Heart left ventricle (tissue), 16 donors: ENCODE measurements at places on chromosomes 12 and 14. TPM values are rescaled to one million over a fixed set of nuclear protein-coding genes. Genes with fewer than 3 reads are reported as not detected.

Gene CLEC1B
- total RNA-seq, result not detected

- H3K4me3 ChIP-seq, result no peak overlapping the region
- DNase-seq, result no peak
- H3K4me1 ChIP-seq, result no peaks in the 10 kb centered on the region
Observed at GRCh38 chr14:73811164-73811503, 40.5 kb upstream of the PTGR2 start.

DNA sequence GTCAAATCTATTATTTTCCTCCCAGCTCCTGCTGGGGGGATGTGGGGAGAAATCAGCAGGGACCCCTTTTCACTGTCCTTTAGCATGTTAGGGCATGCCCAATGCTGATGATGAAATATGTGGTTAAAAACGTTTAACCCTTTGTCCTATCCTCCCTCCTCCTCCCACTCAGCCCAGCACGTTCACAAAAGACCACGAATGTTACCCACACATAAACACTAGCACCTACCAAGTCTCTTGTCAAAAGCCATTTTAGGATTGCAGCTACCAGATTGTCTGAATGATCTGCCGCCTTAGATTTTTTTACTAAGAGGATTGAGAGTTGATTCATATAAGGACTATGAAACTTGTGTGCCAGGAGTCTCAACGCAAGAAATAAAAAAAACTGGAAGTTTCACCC is 70.4 kb downstream of the TBK1 start:
- no peaks in the 10 kb centered on the region for H3K27me3 ChIP-seq
- no peak overlapping the region for H3K27ac ChIP-seq
- DNase-seq, result no peak
- H3K4me3 ChIP-seq, result no peak overlapping the region
- no peaks in the 10 kb centered on the region for H3K4me1 ChIP-seq

- H3K4me1 ChIP-seq, result no peaks in the 10 kb centered on the region
- no peaks in the 10 kb centered on the region for H3K36me3 ChIP-seq
- no peak overlapping the region for H3K4me3 ChIP-seq
Observed at GRCh38 chr14:56237398-56237797, 119.2 kb downstream of the PELI2 start.

DNA sequence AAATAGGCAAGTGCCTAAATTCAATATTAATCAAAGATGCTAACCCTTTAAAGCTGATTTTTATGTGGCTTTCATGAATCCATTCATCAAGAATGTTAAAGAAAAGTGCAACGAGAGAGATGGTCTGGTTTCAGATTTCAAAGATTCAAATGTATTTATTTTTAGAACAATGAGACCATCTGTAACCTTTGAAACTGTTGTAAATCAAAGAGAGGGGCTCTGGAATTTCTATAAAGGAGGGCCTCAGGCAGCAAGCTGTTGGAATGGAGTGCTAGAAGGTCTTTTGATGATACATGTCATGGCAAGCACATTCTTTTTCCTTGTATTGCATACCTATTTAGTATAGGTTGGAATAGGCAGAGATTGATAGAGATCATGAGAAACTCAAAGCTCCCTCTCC is 433.0 kb downstream of the LRIG3 start:
- no peak overlapping the region for H3K27ac ChIP-seq
- H3K36me3 ChIP-seq, result no peaks in the 10 kb centered on the region
- H3K4me1 ChIP-seq, result no peaks in the 10 kb centered on the region
- DNase-seq, result no peak
- H3K4me3 ChIP-seq, result no peak overlapping the region
- H3K27me3 ChIP-seq, result no peaks in the 10 kb centered on the region

Gene SLC8A3
- total RNA-seq, result not detected

DNA sequence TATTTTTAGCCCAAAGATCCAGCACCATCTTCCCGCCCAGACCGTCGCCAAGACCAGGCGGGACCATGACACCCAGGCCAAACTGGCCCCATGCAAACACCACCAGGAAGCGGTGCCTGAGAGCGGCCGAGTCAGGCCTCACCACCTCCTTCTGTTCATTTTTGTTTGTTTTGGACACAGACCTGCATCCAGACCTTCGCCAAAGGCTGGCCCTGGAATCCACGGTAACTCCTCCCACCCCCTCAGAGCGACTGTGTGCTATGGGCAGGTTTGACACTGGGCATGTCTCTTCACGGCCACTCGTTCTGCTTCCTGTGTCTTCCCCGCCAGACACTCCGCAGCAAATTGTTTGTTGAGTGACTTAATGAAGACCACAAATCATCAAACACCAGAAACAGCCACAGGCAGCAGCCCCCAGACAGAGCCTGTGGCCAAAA is 47.1 kb downstream of the NCOR2 start:
- DNase-seq, result no peak
- H3K36me3 ChIP-seq, result no peaks in the 10 kb centered on the region
- H3K4me3 ChIP-seq, result no peak overlapping the region

- H3K27ac ChIP-seq, result no peak overlapping the region
- H3K4me3 ChIP-seq, result no peak overlapping the region
- H3K4me1 ChIP-seq, result no peaks in the 10 kb centered on the region
- DNase-seq, result no peak
- no peaks in the 10 kb centered on the region for H3K27me3 ChIP-seq
Observed at GRCh38 chr14:40447017-40447416, 1014.8 kb upstream of the FBXO33 start.

DNA sequence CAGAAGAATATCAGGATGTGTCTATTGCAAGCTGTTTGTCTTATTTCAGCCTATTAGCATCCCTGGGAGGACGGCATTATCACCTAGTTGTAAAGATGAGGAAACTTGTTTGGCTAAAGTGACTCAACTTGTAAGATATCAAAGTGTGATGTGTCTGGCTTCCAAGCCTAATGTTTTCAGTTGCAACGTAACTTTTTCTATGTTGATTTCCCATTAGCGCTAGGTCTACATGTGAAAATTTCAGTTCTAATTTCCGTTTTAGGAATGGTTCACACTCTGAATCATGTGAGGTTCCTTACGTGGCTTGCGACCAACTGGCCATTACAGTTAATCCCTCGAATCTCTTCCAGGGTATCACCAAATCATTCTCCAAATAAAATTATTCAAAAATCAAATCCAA is 58.0 kb downstream of the LLPH start:
- DNase-seq, result no peak
- no peaks in the 10 kb centered on the region for H3K27me3 ChIP-seq
- H3K27ac ChIP-seq, result no peak overlapping the region

DNA sequence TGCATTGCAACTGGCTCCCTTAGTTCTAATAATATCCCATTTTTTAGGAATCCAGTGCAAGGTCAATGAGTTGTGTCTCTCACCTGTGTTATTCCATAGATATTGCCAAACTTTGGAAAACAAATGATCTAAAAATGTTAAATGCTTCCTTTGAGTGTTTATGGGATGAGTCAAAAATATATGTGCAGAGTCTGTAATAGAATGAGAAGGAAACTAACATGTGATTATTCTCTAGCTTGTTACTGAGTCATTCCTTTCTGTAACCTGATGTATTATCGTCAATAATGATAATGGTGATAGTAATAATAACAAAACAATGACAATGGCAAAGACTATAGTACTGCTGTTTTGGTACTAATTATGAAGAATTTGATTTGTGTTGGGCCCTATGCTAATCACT is 11.5 kb downstream of the ACSS3 start:
- peaks cover 11% of the 10 kb centered on the region for H3K4me1 ChIP-seq
- no peaks in the 10 kb centered on the region for H3K27me3 ChIP-seq
- no peak overlapping the region for H3K27ac ChIP-seq
- no peak overlapping the region for H3K4me3 ChIP-seq
- H3K36me3 ChIP-seq, result no peaks in the 10 kb centered on the region

- peak overlapping the region; percentile 85 for H3K27ac ChIP-seq
- H3K27me3 ChIP-seq, result no peaks in the 10 kb centered on the region
- H3K36me3 ChIP-seq, result no peaks in the 10 kb centered on the region
- DNase-seq, result no peak
Observed at GRCh38 chr14:104680806-104681688, 8.4 kb upstream of the INF2 start.

GRCh38 chr14:83071888-83072501 is 1538.3 kb upstream of the SEL1L start:
- no peak overlapping the region for H3K27ac ChIP-seq
- no peak overlapping the region for H3K4me3 ChIP-seq
- no peaks in the 10 kb centered on the region for H3K4me1 ChIP-seq
- H3K27me3 ChIP-seq, result no peaks in the 10 kb centered on the region
- H3K36me3 ChIP-seq, result no peaks in the 10 kb centered on the region
- no peak for DNase-seq

Gene ULK1
- total RNA-seq, result 21.9 TPM

Gene GLS2
- total RNA-seq, result 0.44 TPM

DNA sequence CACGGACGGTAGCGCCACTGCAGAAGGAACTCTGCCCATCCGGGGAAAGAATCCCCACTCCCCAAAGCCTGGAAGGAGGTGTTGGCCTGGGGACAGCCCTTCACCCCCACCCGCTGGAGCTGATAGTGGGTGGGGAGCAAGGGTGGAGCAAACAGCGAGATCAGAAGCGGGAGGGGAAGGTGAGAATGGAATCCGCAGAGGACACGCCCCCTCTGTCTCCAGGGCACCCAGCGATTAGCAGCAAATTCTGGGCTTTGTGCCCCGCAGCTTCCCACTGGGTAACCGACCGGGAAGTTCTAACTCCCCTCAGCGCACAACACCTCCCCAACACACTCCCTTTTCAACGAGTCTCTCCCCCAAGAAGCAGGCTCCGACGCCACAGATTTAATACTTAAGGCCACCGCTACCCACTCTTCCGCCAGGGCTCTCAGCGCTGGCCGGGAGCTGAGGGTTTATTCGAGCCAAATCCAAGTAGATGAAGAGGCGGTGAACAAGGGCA is 1.4 kb downstream of the SLC25A29 start:
- H3K36me3 ChIP-seq, result no peaks in the 10 kb centered on the region
- H3K27me3 ChIP-seq, result no peaks in the 10 kb centered on the region
- DNase-seq, result no peak
- H3K4me1 ChIP-seq, result peaks cover 19% of the 10 kb centered on the region
- peak overlapping the region; percentile 64 for H3K4me3 ChIP-seq

- no peak overlapping the region for H3K27ac ChIP-seq
- no peaks in the 10 kb centered on the region for H3K36me3 ChIP-seq
- H3K27me3 ChIP-seq, result no peaks in the 10 kb centered on the region
- DNase-seq, result no peak
Observed at GRCh38 chr12:68368327-68368726, 36.2 kb upstream of the MDM1 start.

Gene KRT79
- not detected for total RNA-seq

- no peaks in the 10 kb centered on the region for H3K36me3 ChIP-seq
- H3K4me3 ChIP-seq, result peak within 1 kb of the TSS; percentile 28
- no peak for DNase-seq
- H3K4me1 ChIP-seq, result no peaks in the 10 kb centered on the region
- H3K27ac ChIP-seq, result no peak within 1 kb of the TSS
Observed at GRCh38 chr12:15322164-15323061, at the start of gene PTPRO. Gene PTPRO (plus strand): TSS chr12:15322508.

- peak overlapping the region; percentile 60 for H3K27ac ChIP-seq
- no peak overlapping the region for H3K4me3 ChIP-seq
- H3K4me1 ChIP-seq, result peaks cover 34% of the 10 kb centered on the region
- DNase-seq, result peak; percentile 90
Observed at GRCh38 chr14:68947802-68948201, 31.3 kb downstream of the ACTN1 start.

Gene RNASE7
- total RNA-seq, result not detected

DNA sequence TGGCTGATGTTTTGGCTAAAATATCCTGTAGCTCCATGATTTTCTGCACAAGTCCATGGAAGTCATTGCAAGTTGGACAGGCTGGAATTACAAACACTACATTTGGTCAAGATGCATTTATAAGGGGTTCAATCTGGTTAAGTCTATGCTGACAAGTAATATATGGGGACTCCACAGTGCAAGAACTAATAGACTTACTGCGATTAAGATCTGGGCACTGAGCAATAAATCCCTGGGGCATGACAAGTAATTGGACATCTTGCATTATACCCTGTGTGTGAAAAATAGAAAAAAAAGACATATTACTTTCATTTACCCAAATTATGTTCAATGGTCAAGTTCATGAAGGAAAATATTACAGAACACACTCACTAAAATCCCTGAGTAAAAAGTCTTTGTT is 99.1 kb downstream of the NELL2 start:
- no peak overlapping the region for H3K27ac ChIP-seq
- H3K27me3 ChIP-seq, result no peaks in the 10 kb centered on the region
- no peak overlapping the region for H3K4me3 ChIP-seq
- no peak for DNase-seq

GRCh38 chr12:111748151-111748672 is 18.5 kb upstream of the ALDH2 start:
- H3K4me3 ChIP-seq, result no peak overlapping the region
- no peaks in the 10 kb centered on the region for H3K4me1 ChIP-seq
- no peak for DNase-seq
- H3K36me3 ChIP-seq, result peaks cover 6% of the 10 kb centered on the region

- H3K27me3 ChIP-seq, result peaks cover 7% of the 10 kb centered on the region
- no peak overlapping the region for H3K27ac ChIP-seq
- H3K4me3 ChIP-seq, result no peak overlapping the region
- no peaks in the 10 kb centered on the region for H3K36me3 ChIP-seq
Observed at GRCh38 chr12:132439333-132439904, 50.5 kb upstream of the FBRSL1 start.

Gene DBX2
- not detected for total RNA-seq

DNA sequence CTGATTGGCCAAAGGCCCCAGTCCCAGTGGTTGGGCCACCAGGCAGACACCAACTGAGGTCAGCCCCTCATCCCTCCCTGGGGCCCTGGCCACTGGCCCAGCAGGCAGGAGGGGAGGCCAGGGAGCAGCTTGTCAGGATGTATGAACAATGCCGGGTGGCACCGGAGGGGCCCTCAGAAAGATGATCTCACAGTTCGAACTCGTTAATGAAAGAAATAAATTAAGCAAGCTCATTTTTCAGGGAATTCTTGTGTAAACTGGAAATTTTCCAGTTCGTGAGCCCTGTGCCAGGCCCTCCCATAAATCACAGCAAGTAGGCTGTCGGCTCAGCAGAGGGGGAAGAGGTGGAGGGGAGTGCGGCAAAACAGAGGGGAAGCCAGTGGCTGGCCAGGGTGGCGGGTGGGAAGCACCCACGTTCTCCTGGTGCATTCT is 177.0 kb upstream of the VASH1 start:
- no peak for DNase-seq
- no peaks in the 10 kb centered on the region for H3K36me3 ChIP-seq
- H3K4me3 ChIP-seq, result no peak overlapping the region
- H3K27ac ChIP-seq, result no peak overlapping the region
- peaks cover 6% of the 10 kb centered on the region for H3K4me1 ChIP-seq
- no peaks in the 10 kb centered on the region for H3K27me3 ChIP-seq

Gene SOAT2
- total RNA-seq, result 0.27 TPM

DNA sequence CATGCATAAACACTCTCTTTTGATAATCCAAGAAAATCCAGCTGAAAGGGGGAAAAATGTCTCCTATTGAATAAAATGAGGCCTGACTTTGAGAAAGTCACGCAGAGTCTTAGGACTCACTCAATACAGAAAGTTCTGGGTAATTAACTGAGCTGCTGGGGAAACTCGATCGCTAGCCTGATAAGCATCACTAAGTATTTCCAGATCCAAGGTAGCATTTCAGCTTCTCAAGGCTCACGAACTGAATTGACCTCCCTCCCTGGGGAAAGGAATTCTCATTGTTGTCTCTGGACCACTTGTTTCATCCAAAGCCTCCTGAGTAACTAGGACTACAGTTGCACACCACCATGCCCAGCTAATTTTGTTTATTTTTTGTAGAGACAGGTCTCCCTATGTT is 13.8 kb upstream of the ANAPC5 start:
- H3K4me1 ChIP-seq, result no peaks in the 10 kb centered on the region
- no peak overlapping the region for H3K4me3 ChIP-seq
- H3K27ac ChIP-seq, result no peak overlapping the region
- no peaks in the 10 kb centered on the region for H3K36me3 ChIP-seq

Gene SMOC1
- total RNA-seq, result 0.79 TPM

- no peak overlapping the region for H3K27ac ChIP-seq
- H3K27me3 ChIP-seq, result no peaks in the 10 kb centered on the region
- H3K4me3 ChIP-seq, result no peak overlapping the region
- H3K4me1 ChIP-seq, result peaks cover 43% of the 10 kb centered on the region
- peaks cover 5% of the 10 kb centered on the region for H3K36me3 ChIP-seq
- DNase-seq, result no peak
Observed at GRCh38 chr12:71772735-71773134, 18.1 kb downstream of the RAB21 start.

Gene PTPRB
- 35.2 TPM for total RNA-seq
